ENCODE measurements at places on chromosomes 2 and 18.
A peak's percentile ranks its signal among the peaks of the same experiment; 100 is the strongest.

- no peak for DNase-seq
Measured at GRCh38 chr2:160565099-160565845, 71.7 kb upstream of the RBMS1 start.

DNA sequence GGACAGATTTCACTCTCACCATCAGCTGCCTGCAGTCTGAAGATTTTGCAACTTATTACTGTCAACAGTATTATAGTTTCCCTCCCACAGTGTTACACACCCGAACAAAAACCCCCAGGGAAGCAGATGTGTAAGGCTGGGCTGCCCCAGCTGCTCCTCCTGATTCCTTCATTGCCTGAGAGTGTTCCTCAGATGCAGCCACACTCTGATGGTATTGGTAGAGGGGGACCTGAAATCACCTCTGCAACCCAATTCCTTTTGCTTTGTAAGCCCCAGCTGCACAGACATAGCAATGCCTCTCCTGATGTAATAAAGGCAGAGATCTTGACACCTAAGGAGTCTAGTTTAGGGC is 1529.8 kb downstream of the RPIA start:
- no peak for DNase-seq

- no peak for DNase-seq
Measured at GRCh38 chr18:34972765-34973414, 68.3 kb upstream of the MAPRE2 start.

DNA sequence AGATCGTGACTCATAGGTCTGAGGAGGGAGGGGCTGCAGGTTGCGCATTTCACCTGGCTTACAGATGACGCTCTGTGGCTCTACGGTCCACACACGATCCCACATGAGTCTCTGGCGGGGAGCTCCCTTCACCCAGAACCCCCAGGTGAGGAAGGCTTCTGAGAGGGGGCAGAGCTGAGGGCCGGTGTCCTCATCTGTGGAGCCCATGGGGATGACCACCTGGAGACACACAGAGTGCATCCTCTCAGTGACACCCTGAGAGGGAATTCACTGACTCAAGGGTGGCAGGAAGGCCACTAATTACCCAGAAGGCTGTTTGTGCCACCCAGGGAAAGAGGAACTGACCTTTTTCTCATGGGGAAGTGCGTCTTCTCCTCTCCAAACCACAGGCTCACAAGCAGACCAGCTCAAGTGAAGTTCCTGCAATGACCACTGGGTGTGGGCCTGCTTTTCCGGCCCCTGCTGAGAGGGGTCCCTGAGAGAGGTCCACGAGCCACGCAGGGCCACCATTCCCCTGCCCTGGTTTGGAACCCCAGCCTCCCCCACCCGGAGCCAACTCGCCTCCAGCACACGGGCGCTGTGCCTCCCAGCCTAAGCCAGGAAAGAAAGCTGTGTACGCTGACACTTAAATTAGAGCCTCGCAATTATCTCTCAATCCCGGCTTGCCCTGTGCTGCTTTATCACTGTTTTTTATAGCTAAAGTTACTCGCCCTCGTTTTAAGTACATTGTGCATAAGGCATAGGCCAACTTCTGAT is 114.1 kb downstream of the BCL11A start:
- peak; percentile 63 for DNase-seq

DNA sequence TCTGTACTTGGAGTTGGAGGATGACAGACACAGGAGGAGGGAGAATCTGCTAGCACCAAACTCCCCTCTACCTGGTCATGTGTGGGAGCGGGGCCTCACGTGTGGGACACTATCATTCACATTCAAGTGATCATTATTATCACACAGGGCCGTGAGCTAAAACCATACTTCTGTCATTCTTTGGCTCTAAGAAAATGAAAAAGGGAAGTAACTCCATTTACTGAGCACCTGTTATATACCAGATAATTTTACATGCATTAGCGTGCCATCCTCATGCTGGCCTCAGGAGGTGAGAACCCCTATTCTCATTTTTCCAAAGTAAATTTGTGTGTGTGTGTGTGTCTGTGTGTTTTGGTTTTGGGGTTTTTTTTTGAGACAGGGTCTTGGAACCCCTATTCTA is 150.1 kb downstream of the GLI2 start:
- DNase-seq, result no peak

GRCh38 chr2:239606741-239607516 is 206.1 kb upstream of the HDAC4 start:
- no peak for DNase-seq

Data from GM12891 (cell line).